ENCODE measurements at places on chromosomes 5 and 9.

GRCh38 chr5:158364367-158364766, 505.4 kb upstream of the CLINT1 start:
- DNase-seq = no peak

DNA sequence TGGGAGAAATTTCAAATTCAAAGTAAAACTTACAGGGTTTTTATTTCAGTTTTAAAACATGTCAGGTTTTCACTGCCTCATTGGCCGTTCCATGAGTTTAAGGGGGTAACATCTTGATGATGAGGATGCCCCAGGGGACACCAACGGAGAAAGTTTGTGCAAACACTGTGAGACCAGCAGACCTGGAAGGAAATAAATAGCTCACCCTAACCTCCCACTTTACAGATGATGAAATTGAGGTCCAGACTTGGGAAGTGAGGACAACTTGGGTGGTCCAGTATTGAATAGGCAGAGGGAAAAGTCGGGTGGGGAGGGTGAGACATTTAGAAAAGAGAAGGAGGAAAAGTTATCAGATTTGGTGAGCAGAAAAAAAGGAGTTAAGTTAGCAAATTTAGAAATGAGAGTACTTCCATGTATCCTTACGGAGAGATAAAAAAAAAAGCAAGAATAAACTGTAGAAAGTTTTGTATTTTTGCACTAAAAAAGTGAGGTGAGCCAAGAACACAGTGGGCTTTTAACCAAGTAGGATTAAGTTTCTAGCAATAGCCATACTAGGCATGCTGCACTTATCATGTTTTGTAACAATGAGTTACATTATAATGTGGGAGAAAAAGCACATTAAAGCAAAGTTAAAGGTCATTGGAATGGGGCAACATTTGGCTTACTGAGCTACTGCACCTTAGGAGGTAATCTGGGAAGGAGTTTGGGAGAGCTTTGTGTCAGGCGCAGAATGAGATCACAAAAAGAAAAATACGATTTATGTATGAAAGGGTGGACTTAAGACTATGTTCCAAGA, 125.1 kb downstream of the GAS1 start:
- DNase-seq = no peak

- no peak for DNase-seq
These were observed 32.3 kb upstream of the MAMDC2 start for GRCh38 chr9:70011366-70011765.

DNA sequence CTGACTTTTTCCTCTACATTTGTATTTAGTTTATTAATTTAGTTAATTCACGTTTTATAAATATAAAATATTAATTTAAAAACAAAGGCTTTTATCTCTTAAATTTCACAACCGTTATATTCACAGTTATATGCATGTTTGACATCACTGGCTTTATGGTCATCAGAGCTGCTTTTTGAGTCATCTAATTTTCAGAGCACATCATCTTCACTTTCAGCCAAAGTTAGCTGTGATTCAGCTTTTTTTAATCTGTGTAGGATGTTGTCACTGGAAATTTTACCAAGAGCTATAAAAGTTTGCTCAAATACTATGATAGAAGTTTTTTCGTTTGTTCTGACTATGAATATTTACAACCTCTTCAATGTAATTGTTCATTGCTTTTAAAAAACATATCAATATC, 12.4 kb downstream of the CDC37L1 start:
- DNase-seq = no peak

- no peak for DNase-seq
These were observed 64.8 kb downstream of the PAPPA start for GRCh38 chr9:116218399-116218798.

GRCh38 chr5:28046596-28046995, 1008.2 kb upstream of the CDH9 start:
- DNase-seq = no peak

- no peak for DNase-seq
These were observed 44.8 kb downstream of the PHF2 start for GRCh38 chr9:93620881-93621820.

DNA sequence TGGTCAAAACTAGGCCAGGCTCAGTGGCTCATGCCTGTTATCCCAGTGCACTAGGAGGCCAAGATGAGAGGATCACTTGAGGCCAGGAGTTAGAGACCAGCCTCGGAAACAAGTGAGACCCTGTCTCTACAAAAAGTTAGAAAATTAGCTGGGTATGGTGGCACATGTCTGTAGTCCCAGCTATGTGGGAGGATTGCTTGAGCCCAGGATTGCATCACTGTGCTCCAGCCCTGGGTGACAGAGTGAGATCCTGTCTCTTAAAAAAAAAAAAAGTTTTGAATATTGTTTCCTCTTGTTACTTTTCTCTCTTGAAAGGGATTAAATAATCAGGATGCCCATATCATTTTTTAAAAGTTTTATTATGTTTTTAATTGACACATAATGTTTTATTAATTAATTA, 7.6 kb downstream of the ARHGEF37 start:
- no peak for DNase-seq

- no peak for DNase-seq
These were observed 47.9 kb downstream of the TMEM252 start for GRCh38 chr9:68492806-68493205.

- DNase-seq = no peak
These were observed 99.7 kb upstream of the CDKN2B start for GRCh38 chr9:22108581-22109370.

DNA sequence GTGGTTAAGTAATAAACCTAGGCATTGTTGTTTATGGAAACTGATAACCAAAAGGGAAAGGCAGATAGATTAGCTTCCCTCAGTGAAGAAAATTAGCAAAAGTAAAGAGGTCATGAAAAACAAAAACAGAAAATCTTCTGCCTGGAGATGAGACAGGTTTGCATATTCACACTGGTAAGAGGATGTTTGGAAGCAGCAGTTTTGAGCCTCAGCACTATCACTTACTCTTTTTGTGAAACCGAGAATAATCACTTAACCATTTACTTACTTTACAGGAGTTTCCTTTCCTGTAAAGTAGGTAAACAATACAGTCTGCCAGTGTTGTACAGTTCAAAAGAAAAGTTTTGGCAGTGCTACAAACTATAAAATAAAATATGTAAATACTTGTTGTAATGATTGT, 35.5 kb upstream of the EMB start:
- DNase-seq = no peak

DNA sequence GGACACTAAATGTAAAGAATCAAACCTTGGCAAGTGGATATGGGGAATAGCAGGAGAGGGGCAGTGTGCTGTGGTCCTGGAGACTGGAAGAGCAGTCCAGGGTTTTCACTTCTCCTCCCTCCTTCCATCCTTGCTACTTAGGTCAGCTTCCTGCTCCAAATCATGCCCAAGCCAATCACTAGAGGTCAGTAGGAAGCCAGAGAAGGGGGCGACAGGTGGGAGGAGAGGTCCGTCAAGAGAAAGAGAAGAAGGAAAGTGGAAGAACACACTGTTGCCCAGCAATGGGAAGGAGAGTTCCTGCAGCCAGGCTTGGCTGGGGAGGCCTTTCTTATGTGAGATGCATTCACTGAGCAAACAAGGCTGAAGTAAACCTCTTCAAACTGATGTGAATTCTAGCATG, 289.6 kb downstream of the DTWD2 start:
- DNase-seq = no peak

DNA sequence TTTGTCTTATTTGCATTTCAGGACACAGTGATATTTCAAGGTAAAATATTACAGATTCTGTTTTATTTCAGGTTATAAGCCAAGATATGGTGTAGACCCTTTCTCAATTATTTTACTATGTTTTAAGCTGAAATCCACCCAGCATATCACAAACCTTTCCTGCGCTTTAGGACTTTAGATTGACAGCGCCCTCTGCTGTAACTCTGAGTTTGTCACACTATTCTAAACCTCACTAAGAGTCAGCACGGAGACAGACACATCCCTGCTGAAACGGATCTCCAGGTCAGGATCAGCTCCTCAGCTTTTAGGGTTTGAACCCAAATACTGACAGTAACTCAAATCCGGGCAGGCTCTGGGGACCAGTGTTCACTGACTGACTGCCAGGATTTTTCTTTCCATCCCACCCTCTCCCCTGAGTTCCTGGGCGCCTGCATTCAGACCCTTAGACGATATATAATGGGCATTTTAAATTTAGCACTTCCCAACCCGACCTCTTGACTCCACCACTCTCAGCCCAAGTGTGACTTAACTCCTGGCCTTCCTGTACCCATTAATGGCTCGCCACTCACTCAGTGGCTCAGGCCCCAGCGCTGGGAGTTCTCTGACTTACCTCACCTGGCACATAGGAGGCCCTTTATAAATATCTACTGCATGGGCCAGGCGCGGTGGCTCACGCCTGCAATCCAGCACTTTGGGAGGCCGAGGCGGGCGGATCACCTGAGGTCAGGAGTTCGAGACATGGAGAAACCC, 33.5 kb downstream of the TLX3 start:
- peak; percentile 53 for DNase-seq

DNA sequence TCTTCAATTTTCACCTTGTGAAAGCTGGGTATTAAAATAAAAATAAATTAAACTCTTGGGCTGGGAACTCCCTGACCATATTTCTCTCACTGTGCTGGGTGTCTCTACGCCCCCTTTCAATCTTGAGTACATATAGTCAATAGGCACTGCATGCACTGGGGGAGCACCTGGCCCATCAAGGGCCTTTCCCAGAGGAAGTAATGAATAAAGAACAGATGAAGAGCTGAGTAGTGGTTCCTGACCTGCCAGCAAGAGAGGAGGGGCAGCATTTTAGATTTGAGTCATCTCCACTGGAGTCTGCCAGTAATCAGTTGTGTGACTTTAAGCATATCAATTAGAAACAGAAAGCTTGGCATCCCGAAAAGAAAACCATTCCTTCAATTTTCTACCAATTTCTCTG, 6.2 kb downstream of the MAPKAP1 start:
- DNase-seq = peak; percentile 42

DNA sequence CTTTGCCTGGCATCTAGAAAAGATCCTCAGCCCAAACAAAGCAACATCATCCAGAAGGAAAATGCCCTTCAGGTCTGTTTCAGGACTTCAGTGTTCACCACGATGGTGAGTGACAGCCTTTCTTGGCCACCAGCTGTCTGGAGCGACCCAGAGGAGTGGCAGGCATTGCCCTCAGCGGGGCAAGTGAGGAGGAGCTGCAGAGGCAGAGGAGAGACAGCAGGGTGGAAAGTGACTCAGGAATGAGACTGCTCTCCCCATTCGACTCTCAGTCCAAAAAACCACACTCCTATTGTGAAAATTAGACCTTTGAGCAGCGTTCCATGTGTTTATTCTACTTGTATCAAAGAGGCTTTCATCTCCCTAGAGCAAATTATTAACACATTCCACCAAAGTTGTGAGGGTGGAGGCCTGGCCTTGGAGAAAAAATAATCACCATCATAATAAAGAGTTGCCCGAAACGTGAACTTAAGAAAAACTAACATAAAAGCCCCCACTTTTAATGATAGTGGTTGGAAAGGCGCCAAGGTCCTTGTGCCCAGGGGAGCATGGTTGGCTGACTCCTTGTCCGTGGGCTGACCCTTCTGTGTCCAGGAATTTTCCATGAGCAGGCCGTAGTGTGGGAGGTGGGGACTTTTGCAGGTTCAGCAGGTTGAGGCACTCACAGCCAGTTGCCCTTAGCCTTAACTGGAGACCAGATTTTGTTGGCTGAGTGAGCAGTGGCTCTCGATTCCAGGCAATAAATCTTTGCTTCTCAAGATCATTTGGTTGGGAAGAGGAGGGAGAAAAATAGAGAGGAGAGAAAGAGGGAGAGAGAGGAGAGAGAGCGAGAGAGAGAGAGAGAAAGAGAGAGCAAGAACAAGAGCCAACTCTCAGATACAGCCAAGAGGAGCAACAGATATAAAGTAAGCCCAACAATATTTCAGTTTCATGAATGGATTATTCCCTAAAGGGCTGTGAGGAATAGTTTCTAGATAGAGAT, 125.9 kb upstream of the ANKRD55 start:
- peak; percentile 100 for DNase-seq

- no peak for DNase-seq
These were observed at the start of gene HSPB3 for GRCh38 chr5:54455413-54456157. TSS of gene HSPB3 (plus strand) at chr5:54455699. CDS start at chr5:54455790, 91 bp downstream.

DNA sequence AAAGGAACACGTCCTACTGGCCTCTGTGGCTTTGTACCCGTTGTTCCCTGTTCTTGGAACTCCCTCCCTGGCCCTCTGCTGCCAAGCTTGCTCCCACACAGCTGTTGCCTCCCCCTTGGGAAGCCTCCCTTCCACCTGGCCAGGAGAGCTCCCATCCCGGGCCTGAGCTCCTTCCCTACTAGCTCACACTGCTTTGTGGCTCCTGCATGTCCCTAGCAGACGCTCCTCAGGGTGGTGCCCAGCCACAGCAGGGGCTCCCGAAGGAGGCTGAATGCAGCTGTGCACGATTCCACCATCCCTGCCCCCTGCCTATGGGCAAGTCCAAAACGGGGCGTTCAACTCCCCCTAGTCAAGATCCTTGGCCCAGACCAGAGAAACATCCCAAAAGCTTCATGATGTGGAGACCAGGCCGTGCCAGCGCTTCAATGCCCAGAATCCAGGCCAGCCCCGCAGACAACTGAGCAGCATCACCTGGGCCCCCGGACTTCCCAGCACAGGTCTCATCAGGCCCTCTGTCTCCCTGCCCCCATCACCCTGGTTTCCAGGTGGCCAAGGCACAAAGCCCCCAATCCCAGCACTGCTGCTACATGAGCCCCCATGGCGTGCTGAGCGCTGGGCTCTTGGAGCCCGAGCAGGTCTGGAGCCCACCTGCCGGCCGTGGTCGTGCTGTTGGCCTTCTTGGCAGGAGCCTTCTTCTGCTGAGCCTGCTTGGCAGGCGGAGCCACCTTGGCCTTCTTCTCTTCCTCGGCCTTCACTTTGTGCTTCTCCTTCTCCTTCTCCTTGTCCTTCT, 14.3 kb downstream of the BRD3OS start:
- DNase-seq = no peak

- DNase-seq = no peak
These were observed 35.2 kb upstream of the CDC42SE2 start for GRCh38 chr5:131228646-131229045.

DNA sequence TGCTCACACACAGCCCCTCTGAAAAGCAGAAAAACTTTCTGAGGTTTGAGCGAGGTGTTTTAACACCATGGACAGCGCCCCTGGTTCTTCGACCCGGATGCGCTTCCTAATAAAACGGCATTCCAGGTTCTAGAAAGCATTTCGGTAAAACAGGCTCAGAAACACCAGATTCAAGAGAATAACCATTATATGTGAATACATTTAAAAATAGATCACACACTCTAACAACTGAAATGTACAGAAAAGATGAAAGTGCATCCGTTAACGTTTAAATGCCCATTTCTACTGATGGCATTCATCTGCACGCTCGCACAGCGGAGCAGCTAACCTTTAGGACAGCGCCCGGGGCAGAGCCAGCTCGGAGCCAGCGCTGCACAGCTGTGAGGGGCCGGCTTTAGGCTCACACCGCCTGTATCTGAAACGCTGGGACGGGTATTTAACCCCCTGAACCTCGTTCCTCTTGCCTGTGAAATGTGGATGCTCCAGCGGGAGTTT, 26.3 kb upstream of the TENT4A start:
- DNase-seq = no peak

DNA sequence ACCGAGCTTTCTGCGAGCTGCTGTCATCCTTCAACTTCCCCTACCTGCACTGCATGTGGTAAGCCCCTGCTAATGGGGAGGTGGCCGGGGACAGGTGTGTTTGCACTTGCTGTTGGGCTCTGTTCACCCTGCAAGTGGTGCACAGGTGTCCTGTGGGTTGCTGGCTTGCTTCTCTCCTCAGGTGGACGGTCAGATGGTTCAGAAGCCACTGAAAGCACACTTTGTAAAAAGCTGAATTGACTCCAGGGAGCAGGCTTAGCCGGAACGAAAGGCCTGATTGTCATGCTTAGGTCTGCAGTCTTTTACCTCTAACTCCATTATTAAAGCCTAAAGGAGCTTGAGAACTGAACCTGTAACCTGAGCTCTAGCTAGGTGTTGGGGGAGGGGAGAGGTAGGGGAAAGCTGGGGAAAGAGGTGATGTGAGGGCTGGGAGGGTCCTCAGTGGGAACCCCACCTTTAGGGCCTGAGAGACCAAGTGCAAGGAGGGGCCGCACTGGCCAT, 37.6 kb downstream of the ACER2 start:
- no peak for DNase-seq
